ENCODE measurements at places on chromosomes 4 and X. TPM values are rescaled to one million over a fixed set of nuclear protein-coding genes. Genes with fewer than 3 reads are reported as not detected.

GRCh38 chr4:101596781-101597552, 193.6 kb upstream of the BANK1 start:
- DNase-seq, result no peak

The PPEF1 gene
- 0.30 TPM for total RNA-seq

DNA sequence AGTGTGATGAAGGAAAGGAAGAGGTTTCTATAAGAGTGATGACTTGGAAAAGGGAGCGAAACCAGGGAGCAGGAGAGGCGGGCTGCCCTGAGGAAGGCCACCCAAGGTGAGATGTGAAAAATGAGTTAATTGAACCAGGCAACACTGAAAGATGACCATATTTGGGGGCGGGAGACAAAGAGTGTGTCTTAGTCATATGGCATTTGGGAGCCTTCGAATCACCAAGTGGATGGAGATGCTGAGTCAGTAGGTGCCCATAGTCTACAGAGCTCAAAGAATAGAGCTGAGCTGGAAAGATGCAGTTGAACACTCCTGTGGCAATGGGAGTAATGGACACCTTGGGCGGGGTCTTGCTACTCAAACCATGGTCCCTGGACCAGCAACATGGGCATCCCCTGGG, 8.3 kb upstream of the TLR8 start:
- no peak for DNase-seq

The TMPRSS11E gene
- total RNA-seq, result not detected

The GAGE2A gene
- total RNA-seq, result not detected

- DNase-seq, result no peak
Measured at GRCh38 chr4:165326831-165327210, 648 bp upstream of the MSMO1 start.

GRCh38 chr4:38132107-38132673, 172.0 kb downstream of the PTTG2 start:
- no peak for DNase-seq

DNA sequence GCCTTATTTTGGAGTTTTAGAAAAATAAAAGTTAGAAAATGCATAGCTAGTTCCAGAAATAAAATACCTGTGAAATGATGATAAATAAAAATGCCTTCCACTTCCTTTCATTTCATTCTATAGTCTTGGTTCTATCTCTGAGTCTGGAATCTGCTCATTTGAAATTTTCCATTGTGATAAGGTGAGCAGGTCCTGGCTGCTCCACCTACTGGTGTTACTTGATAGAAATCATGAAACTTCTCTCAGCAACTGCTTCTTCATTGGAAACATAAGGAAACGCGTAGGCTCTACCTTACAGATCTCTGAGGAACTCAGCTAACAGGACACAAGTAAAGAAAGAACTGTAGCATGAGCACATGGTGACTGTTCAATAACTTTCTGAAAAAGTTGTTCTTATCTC, 141.8 kb downstream of the DCHS2 start:
- no peak for DNase-seq

DNA sequence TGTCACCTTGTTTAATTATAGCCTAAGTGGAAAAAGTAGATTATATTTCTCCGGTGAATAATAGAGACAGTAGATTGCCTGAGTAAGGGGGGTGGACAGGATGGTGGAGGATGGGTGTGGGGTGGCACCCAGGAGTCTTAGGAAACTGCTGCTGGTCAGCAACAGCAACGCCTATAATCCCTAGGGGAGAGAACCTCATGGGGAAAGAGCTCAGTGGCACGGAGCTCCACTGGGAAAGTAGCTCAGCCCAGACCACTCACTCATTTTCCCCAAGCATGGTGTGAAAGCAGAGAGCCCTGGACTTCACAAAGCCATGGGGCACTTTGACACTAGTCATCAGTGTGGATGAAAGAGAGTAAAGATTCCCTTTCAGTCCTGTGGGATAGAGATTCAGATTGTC, 31.1 kb downstream of the METTL14 start:
- DNase-seq, result no peak

DNA sequence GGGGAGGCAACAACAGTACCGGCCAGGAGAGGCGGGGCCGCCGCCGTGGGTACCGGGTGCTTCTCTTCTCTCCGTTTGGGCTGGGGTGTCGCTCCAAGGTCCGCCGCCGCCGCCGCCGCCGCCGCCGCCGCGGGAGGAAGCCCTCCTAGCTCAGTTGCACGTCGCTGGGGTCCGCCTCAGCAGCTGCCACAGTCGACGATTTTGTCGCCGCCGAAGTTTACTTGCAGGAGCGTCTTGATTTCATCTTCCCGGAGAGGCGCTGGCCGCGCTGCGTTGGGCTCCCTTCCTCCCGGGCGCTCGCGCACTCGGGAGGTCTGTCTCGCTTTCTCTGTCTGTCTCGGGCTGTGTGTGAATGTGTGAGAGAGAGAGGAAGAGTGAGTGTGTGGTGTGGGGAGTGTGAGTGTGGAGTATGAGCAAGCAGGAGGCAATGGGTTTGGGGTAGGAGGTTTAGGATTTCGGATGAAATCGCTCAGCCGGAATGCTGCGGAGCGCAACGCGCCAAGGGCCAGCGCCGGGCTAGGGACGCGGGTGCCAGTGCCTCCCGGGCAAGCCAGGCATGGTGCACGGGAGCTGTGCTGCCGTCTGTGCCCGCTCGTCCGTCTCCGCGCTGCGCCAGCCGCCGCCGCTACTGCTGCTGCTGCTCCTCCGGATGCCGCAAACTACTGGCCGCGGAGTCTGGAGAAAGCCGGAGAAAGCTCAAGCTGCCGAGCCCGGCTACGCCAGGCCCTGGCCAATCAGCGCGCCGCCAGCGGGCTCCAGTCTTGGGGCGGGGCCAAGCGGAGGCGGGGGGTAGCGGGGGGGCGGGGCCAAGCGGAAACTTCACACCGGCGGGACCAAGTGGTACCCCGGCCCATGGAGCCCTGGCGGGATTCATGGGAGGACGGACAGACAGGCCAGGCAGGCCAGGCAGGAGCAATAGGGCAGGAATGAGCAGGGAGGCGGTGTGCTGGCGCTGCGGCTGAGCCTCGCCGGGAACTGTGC, at the start of gene PCDH19:
Gene PCDH19 (minus strand): TSS at position 664 of the 981 bp plus-strand sequence. CDS start 1,676 bp downstream, outside the sequence.
- DNase-seq, result peak; percentile 70

The CNGA1 gene
- 0.24 TPM for total RNA-seq
